ENCODE measurements at places on chromosomes 11 and 22. TPM values are rescaled to one million over a fixed set of nuclear protein-coding genes. Genes with fewer than 3 reads are reported as not detected.
A peak's percentile ranks its signal among the peaks of the same experiment; 100 is the strongest.

DNA sequence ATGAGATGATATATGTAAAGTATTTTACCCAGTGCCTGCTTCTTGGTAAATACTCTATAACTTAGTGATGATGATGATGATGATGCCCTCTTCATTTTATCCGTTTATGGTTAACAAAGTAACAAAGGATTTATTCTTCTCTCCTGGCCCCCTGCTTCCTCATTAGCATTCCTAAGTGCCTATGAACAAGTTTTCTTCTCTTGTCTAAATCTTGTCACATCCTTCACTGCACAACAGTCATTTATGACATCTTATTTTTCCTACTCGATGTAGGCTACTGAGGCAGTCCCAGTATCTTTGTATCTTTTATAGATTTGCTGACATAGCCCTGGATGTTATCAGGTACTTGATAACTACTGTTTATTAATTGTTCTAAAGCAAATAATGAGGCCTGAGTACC, 754.4 kb upstream of the ARHGAP42 start:
- DNase-seq, result no peak

DNA sequence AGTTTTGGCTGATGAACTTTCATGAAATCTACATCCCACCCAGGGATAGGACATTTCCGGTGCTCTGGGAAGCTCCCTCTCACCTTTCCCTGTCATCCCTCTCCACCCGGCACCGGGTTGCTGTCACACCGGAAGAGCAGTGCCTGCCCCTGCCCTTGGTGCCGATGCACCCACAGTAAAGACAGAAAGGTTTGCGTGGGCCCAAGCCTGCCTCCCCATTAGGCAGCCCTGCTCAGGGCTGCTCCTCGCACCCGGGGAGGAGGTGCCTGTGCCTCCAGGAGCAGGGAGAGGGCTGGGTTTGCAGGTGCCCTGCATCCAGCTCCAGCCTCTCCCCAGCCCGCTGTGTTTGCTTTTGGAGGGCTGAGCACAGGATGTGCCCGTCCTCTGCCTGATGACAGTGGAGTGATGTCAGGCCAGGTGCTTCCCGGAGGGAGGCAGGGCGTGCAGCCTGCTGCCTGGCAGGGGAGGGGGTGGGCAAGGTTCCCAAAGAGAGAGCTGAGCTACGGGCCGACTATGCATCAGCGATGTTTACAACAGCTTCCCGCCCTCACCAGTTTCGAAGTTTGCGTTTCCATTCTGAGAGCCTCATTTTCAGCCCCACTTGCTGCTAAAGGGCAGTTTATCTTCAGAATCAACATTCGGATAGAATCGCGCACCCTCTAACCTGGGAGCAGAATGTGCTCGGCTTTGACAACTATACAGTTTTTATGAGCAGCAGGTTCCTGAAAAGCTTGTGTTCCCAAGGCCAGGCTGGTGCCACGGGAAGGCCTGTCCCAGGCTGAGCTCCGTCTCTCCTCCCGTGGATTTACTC, 83.2 kb upstream of the CLDN5 start:
- DNase-seq, result no peak

DNA sequence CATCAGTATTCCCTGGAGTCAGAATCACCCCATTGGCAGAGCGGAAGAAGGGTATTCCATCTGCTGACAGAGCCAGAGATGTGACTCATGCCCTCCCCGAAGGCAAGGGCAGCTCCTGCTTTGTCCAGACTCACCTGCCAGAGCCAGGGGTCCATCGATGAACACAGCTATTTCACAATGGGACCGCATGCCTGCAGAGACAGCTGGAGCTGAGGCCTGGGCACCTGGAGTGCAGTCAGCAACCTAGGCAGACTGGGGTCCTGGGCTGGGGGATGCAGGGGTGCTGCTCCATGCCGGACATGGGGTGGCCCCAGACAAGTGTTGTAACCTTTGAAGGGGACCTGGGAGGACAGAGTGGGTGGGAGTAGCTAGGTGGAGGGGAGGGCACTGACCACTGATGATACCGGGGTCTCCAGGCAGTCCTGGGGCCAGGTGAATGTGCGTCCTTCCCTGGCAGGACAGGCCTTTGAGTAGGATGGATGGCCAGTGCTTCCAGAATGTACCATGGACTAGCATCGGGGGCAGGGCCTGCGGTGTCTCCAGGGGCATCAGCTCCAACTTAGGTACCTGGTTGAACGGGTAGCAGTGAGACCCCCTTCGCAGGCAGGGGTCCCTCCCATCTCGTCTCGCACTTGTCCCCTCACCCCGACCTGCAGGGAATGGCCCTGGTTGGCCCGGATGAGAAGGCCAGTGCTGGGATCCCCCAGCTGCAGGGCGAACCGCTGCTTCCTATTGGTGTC, 1.7 kb downstream of the TRPT1 start:
- no peak for DNase-seq

Gene CSNK2A3
- total RNA-seq, result 2.1 TPM

GRCh38 chr11:29343465-29344333, 673.1 kb downstream of the KCNA4 start:
- DNase-seq, result no peak

Gene P2RX3
- not detected for total RNA-seq

DNA sequence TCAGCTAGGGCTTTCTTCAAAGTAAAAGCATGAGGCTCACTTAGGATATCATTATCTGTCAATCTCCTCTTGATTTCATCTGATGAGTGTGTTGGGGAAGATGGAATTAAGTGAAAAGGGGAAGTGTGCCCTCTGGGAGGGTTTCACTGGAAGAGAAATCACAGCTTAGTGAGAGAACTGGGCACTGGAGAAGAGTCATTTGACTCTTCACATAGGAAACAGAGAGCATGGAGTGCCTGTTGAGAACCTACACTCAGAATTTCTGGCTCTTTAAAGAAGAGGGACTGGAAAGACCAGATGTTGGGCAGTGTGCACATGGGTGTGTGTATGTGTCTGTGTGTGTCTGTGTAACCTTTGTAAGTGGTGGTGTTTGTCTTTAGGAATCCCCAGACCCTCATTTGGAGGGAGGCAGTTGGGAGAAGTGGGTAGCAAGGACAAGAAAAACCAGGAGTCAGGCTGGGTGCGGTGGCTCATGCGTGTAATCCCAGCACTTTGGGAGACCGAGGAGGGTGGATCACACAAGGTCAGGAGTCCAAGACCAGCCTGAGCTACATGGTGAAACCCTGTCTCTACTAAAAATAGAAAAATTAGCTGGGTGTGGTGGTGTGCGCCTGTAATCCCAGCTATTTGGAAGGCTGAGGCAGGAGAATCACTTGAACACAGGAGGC, 10.0 kb downstream of the STX3 start:
- no peak for DNase-seq

DNA sequence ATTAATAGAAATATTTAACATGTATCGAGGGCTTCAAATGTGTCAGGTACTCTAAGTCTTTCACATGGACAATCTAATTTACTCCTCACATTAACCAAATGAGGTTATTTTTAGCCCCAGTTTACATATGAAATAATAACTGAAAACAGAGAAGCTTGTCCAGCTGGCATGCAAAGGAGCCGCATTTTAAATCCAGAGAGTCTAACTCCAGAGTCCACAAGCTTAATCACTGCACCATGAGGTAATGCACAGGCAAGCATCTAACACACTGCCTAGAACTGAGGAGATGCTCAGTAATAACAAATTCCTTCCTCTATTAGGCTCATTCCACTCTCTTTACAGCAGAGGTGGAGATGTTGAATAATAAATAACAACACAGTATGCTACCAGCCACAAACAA, 165.7 kb upstream of the GUCY1A2 start:
- no peak for DNase-seq

- DNase-seq, result no peak
These were observed 11.9 kb downstream of the CTR9 start for GRCh38 chr11:10762913-10763421.

DNA sequence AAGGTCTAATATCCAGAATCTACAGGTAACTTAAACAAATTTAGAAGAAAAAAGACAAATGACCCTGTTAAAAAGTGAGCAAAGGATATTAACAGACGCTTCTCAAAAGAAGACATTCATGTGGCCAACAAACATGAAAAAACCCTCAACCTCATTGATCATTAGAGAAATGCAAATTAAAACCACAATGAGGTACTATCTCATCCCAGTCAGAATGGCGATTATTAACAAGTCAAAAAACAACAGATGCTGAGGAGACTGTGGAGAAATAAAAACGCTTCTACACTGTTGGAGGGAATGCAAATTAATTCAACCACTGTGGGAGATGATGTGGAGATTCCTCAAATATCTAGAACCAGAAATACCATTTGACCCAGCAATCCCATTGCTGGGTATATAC, 67.2 kb downstream of the SLC17A6 start:
- DNase-seq, result no peak

GRCh38 chr11:64757549-64758329, 2.0 kb downstream of the PYGM start:
- peak; percentile 21 for DNase-seq

- no peak for DNase-seq
These were observed 44.2 kb downstream of the MCHR1 start for GRCh38 chr22:40723396-40723933.

DNA sequence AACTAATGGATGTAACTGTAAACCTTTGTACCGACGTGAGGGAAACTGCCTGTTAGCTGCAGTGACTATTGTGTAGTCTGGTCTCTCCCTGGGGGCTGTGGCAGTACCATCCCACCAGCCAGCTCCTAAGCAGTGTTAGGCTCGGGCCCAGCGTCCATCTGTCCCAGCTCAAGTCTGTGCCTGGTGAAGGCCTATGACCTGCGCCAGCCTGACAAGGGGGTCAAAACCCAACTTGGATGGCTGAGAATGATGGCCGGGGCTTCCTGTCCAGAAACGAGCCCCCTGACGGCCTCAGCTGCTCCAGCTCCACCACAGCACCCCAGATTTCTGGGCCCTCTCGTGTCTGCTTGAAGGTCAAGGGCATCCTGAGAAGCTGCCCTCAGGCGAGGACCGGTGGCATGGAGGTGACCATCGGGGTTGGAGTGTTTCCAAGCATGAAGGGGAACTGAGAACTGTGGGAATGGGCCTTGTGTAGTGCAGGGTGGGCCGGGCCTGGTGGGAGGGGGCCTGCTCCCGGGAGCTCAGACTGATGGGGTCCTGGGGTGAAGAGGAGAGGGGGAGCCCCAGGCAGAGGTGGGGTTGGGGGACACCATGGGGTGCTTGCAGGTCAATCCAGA, 14.3 kb upstream of the SPI1 start:
- DNase-seq, result peak; percentile 69

GRCh38 chr22:48784701-48785503, 1042.8 kb downstream of the BRD1 start:
- DNase-seq, result no peak

GRCh38 chr22:28402539-28402938, 277.1 kb downstream of the TTC28 start:
- no peak for DNase-seq

DNA sequence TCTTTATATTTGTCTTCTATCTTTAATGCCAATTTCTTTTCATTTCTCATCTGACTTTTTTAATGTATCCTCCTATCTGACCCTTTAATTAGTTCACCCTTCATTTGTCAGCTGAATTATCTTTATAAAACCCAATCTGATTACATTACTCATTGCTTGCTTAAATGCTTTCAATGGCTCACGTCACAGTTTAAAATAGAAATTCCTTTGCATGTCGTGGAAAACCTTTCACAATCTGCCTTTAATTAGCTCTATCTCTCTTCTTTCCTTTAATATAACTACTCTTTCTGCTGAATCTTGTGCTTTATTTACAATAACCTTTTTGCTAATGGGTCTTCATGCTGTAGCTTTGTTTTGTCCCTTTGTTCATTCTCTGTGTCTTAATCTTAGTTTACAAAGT, 125.7 kb downstream of the DYNC2H1 start:
- DNase-seq, result peak; percentile 21

Gene MUC2
- not detected for total RNA-seq

- DNase-seq, result no peak
These were observed 51.1 kb downstream of the PANX1 start for GRCh38 chr11:94179696-94180095.

DNA sequence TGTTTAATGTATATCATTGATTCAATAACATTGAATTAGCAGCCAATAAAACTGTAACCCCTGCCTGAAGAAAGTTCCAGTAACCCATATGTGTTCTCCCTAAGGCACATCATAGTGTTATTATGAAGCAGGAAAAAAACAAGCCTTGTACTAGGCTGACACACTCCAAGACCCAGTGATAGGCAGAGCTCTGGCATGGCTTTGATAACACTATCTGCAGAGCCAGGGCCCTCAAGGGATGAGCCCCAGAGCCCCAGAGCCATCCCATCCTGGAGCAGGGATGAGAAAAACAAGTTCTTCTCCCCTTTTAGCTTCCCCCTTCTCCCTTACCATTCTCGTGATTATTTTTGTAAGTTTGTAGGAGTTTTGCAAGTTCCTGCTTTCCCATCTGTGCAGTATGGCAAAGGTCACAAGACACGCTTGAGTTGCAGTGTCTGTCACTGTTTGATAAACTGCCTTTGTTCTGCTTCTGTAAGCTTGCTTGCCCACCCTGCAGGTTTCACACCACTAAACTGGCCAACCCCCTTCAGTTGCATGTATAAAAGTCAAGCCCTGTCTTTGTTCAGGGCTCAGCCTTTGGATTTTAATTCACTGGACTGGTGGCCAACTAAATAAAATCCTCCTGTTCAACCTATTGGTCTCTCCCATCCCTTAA, 22.3 kb upstream of the GUCY1A2 start:
- DNase-seq, result no peak

DNA sequence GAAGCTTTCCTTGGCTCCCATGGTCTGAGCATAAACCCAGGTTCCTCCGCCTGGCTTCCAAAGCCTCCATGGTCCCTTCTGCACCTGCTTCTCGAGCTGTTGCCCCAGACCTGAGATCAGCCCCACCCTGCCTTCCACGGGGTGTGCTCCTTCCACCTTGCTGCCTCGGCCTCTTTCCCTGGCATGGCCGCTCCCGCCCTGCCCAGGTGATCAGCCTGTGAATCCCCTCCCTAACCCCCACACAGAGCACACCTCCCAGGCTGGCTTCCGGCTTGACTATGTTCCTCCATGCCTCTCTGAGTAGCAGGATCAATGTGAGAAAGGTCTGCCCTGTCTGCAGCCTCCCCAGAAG, 2.7 kb upstream of the PPP6R3 start:
- DNase-seq, result no peak

GRCh38 chr22:29039148-29039547, 22.5 kb downstream of the C22orf31 start:
- no peak for DNase-seq

- no peak for DNase-seq
These were observed 16.4 kb upstream of the RFPL3 start for GRCh38 chr22:32341122-32341740.

GRCh38 chr22:16774911-16775500, 50.2 kb downstream of the XKR3 start:
- no peak for DNase-seq

Gene E2F8
- 0.36 TPM for total RNA-seq

- no peak for DNase-seq
These were observed 868.5 kb upstream of the TENM4 start for GRCh38 chr11:80309301-80309700.

- no peak for DNase-seq
These were observed 33.8 kb upstream of the LRRC32 start for GRCh38 chr11:76704171-76704948.

DNA sequence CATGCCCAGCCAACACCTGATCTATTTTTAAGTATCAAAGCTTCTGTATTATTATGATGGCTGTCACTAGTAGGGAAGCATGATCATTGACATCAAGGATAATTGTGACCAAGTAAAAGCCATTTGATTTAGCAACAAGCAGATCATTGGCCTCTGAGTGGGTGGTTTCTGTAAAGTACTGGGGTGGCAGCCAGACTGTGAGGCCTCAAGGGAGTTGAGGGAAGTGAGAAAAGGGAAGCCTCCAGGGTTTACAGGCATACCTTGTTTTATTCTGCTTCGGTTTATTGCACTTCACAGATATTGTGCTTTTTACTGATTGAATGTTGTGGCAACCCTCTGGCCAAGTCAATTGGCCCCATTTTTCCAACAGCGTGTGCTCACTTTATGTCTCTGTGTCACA, 60.1 kb downstream of the PRR5L start:
- no peak for DNase-seq

GRCh38 chr22:33513388-33514338, 406.6 kb downstream of the LARGE1 start:
- DNase-seq, result peak; percentile 48
